Activated naive CD4-positive, alpha-beta T cell treated with Interleukin-2 at 50 U/mL for 16 hours (primary cell): ENCODE measurements at places on chromosomes 2 and 18.

DNA sequence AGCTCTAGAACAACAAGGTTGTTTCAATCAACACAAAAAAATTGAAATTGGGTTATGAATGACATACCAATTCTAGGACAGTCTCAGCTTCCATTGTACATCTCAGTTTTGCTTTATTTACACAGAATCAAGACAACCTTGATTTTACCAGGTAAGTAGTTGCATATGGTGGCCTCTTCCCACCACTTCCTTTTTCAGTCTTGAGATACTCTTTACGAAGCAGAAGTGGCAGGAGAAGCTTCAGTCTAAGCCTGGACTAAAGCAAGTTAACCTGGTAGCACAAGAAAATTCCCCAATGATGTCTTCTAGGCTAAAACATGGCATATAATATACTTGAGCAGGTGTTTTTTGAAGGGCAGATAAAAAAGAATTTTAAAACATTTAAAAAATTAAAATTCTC lies 10.7 kb upstream of the FAM136A start:
- no peak for DNase-seq

DNA sequence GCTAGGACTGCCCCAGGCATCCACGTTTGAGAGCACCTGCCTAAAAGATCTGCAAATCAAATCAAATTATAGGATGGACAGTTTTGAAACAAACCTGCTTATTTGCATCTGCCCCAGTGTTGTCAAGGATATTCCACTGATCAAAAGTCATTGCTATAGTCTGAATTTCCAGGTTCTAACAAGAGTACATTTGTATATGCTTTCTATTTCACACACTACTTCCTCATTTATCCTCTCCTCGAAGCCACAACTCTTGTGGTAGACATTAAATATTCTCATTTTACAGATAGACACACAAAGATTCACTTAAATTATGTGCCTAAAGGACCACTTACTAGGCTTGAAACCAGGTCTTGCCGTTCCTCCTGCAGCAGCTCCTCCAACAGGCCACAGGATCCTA lies 11.9 kb upstream of the TET3 start:
- DNase-seq: no peak

DNA sequence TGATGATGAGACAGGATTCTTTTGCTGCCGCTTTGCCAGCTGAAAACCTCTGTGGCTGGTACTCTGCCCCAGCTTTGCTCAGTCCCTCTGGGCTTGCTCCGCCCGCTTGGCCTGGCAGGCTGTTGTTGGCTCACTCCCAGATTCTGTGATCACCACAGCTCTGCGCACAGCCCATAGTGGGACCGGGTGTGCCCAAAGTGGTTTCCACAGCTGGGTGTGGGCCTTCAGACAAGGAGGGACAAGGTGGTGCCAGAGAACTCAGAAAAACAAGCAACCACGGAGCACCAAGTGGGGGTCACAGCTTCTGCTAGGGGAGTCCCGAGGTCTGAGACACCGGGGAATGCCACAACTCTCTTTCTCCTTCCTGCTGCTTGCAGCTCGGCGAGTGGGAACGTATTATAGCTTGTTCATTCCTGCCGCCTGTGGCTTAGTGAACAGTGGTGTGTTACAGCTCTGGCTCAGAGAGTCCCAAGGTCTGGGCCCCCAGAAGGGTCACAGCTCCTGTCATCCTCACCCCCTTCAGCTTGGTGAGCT lies 9.2 kb upstream of the KYNU start:
- DNase-seq: no peak

GRCh38 chr2:216429428-216429827 lies 17.1 kb downstream of the SMARCAL1 start:
- DNase-seq: no peak

DNA sequence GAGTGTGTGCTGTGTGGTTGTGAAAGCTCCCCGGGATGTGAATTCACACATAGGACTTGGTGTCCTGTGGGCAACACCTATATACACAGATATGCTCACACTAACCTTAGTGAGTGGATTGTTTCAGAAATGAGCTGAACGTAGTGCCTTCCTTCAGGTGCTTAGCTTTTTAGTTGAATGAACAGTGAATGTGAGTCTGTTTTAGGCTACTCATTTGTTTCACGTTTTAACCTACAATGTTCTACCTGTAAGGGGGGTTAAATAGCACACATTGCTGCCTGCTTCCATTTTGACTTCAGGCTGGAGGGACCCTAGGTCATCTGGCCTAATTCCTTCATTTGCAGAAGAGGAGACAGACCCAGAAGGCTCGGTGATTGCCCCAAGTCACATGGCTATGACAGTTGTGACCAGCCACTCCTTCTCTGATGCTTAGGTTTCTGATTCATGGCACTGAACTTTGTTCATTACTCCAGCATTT lies 1.0 kb downstream of the PLEK start:
- no peak for DNase-seq
